ENCODE measurements at places on chromosomes 2 and 18. TPM values are rescaled to one million over a fixed set of nuclear protein-coding genes. Genes with fewer than 3 reads are reported as not detected.

DNA sequence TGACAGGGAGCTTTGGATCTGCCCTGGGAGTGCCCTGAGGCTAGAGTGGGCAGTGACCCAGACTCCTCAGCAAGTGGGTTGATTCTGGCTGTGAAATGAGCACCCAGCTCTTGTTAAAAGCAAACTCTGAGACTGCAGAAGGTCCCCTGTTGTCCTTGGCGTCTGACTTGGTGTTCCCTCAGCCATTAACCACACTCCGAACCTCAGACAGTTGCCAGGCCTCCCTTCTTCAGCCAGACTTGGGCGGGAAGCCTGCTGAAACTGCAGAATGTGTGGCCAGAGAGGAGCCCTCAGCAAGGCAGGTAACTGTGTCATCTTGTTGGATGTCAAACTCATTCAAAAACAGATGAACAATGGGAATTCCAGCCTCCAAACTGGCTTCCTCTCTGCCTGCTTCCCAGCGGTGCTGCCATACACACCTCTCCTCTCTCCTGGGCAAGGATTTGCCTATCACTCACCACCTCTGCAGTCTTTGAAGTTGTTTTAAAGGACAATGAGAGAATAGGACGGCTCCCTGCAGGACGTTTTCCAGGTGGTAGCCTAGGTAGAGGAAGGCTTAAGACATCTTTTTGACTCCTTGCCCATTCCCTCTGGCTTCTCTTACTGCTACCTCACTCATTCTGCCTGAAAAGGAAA, 38.9 kb upstream of the B3GNT2 start:
- peak; percentile 38 for DNase-seq

DNA sequence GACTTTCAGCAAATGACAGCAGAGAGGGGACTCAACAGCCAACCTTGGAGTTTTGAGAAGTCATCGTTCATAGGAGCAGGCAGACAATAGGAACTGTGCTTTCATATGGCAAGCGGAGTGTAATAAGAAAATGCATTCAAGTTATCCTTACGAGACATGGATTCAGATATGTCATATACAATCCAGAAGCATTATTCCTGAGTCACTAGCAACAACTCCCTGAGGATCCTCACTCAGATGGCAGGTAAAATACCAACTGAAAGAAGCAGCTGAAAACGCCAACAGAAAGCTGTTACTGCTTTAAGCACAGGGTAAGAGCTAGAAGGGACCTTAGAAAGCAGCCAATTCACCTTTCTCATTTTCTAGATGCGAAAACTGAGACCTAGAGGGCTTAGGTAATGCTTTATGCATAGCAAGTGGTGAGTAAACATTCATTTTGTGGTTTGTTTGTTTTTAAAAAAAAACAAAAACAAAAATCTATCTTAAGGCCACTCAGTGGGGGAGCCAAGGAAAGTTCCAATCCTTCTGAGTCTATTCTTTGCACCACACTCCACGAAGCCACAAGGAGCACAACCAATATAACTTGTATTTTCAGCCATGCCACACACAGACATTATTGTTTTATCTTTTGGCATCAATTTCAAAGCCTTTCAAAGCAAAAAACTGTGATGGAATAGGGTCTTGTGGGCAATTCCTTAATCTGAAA, 89.1 kb upstream of the RIOK3 start:
- no peak for DNase-seq

- DNase-seq: peak; percentile 66
Observed at GRCh38 chr2:74497777-74498499, 1.5 kb downstream of the LBX2 start.

DNA sequence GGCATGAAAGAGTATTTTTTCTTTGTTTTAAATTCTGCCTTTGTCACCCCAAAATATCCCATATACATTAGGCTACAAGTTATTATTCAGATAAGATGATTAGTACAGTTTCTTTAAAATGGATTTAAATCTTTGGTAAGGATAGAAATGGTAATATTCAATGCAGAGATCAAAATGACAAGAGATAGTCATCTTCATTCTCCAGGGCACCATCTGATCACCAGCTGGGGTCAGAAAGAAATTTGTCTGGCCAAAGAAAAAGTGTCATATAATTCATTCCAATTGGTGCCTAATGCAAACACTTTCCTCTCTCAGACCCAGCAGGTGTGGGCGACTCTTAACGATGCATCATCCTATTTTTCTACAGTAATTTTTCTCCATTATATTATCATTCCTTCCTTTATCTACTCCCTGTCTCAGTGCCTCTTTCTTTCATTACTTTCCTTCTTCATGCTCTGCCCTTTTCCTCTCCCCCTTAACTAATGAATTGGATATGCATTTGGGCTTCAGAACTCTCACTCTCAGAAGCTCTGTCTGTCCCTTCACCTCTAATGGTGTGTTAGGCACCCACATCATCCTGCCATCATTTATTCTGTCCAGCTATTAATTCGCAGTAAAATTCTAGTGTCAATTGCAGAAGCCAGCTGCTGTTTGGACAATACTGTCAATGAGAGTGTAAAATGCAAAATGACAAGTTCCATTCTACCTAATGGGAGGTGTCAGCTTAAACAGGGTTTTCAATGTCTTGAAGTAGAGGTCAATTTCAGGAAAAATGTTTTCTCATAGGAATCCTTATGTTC, 570.5 kb downstream of the TDRD15 start:
- DNase-seq: no peak

DNA sequence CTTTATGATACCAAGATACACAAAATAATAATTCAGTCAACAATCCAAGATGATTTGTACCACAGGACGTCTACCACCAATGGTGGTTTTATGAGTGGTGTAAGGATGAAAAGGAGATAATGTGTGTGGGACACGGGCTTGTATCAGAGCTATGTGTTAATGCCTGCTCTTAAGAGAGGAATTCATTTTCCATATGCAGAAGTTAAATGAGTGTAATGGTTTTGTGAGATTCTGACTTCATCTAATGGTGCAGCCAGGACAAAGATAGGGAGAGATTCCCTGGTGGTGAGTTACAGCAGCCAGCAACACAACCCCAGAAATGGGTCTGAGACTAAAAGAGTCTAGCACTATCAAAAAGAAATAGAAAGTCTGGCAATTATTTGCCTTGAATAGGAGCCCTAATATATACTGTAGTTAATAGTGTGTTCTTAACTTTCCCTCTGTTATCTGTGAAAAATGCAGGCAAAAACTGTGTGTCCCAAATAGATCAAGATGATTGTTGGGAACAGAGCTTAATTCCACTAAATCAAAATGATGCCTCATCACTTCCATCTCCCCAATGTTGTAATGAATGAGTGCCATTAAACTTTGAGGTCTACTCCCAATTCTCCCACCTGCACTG, 455.0 kb upstream of the TCF4 start:
- no peak for DNase-seq

- no peak for DNase-seq
Observed at GRCh38 chr2:133766164-133766832, 198.0 kb upstream of the NCKAP5 start.

DNA sequence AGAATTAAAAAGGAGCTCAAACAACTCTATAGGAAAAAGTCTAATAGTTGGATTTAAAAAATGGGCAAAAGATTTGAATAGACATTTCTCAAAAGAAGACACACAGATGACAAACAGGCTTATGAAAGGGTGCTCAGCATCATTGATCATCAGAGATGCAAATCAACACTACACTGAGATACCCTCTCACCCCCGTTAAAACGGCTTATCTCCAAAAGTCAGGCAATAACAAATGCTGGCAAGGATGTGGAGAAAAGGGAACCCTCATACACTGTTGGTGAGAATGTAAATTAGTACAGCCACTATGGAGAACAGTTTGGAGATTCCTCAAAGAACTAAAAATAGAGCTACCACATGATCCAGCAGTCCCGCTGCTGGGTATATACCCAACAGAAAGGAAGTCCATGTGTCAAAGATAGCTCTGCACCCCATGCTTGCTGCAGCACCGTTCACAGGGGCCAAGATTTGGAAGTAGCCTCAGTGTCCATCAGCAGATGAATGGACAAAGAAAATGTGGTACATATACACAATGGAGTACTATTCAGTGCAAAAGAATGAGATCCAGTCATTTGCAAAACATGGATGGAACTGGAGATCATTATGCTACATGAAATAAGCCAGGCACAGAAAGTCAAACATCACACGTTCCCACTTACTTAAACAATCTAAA, 46.7 kb upstream of the B3GNT7 start:
- peak; percentile 5 for DNase-seq

The CROCC2 gene
- not detected for total RNA-seq

GRCh38 chr2:101827246-101827645, 129.7 kb downstream of the MAP4K4 start:
- DNase-seq: no peak

GRCh38 chr18:25799231-25799630, 291.2 kb downstream of the SS18 start:
- DNase-seq: no peak

Data from H9 (cell line).